ENCODE measurements at places on chromosomes 16 and 17. TPM values are rescaled to one million over a fixed set of nuclear protein-coding genes. Genes with fewer than 3 reads are reported as not detected.
A peak's percentile ranks its signal among the peaks of the same experiment; 100 is the strongest.

Gene TAT
- total RNA-seq = not detected

- DNase-seq = peak; percentile 73
Observed at GRCh38 chr16:2983706-2984136, 3.5 kb upstream of the PKMYT1 start.

- no peak for DNase-seq
Observed at GRCh38 chr16:80725566-80726162, 78.7 kb downstream of the CDYL2 start.

- no peak for DNase-seq
Observed at GRCh38 chr16:3216263-3216640, 18.7 kb downstream of the ZNF200 start.

GRCh38 chr17:18093616-18094408 lies 6.1 kb downstream of the DRG2 start:
- DNase-seq = peak; percentile 81

GRCh38 chr16:70804153-70804733 lies 3.3 kb upstream of the VAC14 start:
- DNase-seq = peak; percentile 85

Gene ZG16
- not detected for total RNA-seq

Gene CORO1A
- 3.5 TPM for total RNA-seq

DNA sequence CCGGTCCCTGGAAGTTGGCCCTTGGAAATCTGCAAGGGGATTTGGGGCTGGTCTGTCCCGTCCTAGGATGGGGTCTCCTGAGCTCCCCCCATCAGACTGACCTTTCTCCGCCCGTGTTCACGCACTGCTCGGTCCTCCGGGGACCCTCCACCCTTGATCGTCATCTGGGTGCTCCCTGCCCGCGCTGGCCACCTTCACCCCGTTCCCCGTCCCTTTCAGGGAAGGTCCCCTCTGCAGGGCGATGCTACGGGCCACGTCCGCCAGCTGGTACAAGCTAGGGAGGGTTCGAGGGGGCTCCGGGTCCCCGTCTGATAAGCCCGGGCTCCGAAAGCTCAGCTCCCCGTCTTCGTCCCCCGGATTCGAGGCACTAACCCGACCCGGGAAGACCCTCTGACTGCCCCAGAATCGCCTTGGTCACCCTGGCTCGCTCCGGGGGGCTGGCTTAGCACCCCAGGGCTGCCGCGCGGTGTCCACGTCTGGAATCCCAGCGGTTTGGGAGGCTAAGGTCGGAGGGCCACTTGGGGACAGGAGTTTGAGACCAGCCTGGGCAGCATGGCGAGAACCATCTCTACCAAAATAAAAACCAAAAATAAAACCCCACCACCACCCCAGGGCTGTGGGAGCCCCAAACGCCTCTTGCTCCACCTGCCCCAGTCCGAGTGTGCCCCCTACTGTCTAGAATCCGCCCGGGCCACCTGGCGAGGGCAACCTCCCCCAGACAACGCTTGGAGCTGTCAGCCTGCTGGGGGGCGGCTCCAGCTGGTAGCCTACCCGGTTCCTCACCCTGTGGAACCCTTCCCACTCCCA lies 1.1 kb upstream of the SLC43A2 start:
- peak; percentile 43 for DNase-seq

DNA sequence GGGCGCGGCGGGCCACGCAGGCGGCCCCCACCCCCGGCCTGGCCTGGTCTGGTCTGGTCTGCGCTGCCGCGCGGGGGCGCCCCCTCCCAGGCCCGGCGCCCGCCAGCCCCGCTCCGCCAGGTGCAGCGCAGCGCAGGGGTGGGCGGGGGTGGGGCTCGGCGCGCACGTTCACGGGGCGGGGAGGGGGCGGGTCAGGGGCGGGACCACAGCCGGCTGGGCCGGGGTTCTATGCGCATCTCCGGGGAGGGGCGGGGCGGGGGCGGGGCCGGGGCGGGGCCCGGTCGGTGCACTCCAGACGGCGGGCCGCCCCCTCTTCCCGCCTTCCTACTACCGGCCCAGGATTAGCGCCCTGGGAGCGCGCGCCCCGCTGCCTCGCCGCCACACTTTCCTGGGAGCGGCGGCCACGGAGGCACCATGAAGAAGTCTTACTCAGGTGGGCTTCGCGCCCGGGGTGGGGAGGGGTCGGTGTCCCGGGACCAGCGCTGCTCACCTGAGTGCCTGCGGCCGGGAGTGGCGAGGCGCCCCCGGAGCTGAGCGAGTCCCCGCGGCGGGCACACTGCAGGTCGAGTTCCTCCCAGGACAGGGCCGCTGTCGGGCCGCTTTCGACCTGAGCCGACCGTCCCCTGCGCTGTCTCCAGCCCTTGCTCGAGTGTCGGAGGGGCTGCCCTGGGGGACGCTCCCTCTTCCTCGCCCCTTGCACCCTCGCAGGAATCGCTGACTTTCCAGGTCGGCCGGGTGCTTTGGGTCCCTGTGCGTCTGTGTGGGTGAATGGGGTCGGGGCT lies 140.5 kb downstream of the SEC14L1 start:
- peak; percentile 60 for DNase-seq

Gene SCRN2
- 33.2 TPM for total RNA-seq

Gene CCL4L2
- not detected for total RNA-seq

DNA sequence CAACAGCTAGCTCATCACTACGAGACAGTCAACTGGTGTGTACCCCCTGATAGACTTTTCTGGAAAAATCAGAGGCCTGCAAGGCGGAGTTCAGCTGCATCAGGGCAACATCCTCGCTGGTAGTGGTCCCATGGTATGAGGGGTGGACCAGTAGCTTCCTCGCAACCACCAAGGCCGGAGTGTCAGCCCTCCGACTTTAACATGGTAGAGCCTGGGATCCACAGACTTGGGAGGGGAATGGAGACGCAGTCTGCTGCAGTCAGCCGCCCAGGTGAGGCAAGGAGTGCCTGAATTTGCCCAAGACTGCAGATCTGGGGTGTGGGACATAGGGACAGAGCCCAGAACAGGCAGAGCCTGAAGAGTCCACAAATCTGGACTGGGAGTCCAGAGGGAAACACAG lies 13.4 kb downstream of the ZG16B start:
- DNase-seq = no peak

Gene ARL5C
- not detected for total RNA-seq

Gene OMG
- not detected for total RNA-seq

DNA sequence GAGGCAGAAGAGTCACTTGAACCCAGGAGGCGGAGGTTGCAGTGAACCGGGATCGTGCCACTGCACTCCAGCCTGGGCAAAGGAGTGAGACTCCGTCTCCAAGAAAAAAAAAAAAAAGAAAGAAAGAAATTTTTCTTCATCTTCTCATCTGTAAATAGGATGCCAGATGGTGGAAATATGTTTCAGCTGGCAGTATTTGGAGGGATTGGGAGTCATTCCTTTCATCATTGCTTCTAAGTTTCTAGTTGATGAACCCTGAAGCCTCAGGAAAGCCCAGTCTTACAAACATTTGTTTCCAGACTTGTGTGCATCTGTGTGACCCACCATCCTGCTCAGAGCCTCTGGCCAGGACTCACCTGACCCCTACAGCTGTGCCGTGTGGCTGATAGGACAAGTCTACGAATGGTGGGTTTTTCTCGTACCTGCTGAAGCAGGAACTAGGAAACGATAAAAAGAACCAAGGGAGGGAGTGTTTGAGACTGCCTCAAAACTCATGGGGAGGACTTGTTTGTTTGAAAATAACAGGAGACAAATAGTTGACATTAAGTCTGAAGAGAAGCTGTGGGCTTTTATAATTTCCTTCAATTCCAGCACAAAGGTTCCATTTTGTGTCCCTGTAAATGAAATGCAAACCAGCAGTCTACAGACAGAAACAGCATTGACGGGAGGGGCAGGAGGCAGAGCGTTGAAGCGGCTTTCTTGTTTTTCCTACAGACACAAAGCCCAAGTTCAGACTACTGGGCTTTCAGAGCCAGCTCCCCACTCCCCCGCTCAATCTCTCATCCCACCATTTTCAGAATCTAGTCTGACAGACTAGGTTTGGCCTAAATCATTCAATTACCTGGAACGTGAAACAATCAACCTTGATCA lies 24.9 kb downstream of the CDRT4 start:
- no peak for DNase-seq

GRCh38 chr17:4598776-4599504 lies 14.6 kb downstream of the SMTNL2 start:
- peak; percentile 87 for DNase-seq

Gene OR3A2
- total RNA-seq = 0.43 TPM

Gene PHF12
- 22.5 TPM for total RNA-seq

GRCh38 chr16:17467923-17468540 lies 2.7 kb downstream of the XYLT1 start:
- peak; percentile 66 for DNase-seq

GRCh38 chr17:10208604-10209193 lies 10.3 kb upstream of the GAS7 start:
- DNase-seq = no peak

Gene ZFPM1
- 2.6 TPM for total RNA-seq

Gene SNX11
- total RNA-seq = 12.9 TPM

DNA sequence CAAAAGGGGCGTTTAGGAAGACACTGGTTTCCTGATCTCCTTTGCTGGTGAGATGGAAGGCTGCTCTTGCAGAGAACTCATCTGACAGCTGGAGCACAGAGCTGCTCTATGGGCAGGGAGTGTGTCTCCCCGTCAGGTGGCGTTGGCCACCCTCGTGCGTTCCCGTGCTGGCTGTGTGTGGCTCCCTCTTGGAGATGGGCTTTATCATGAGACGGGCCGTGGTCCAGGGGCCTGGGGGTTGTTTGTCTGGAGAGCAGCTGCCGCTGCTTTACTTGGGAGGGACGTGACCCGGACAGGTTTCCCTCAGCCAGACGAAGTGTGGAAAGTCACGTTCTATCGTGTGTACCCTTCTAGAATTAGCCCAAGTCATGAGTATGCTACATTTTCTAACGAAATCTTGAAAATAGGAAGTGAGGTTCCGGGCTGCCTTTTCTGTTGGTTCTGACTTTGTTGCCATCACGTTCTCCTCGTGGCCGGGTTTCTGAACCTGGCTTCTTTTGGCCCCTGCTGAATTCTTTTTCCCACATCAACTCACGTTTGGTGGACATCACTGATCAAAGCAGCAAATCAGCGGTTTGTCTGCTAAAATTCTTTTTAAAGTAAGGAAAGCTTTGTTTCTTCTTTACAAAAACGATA lies 105.6 kb upstream of the CHMP6 start:
- no peak for DNase-seq

GRCh38 chr16:4184038-4184702 lies 57.7 kb downstream of the SRL start:
- no peak for DNase-seq

DNA sequence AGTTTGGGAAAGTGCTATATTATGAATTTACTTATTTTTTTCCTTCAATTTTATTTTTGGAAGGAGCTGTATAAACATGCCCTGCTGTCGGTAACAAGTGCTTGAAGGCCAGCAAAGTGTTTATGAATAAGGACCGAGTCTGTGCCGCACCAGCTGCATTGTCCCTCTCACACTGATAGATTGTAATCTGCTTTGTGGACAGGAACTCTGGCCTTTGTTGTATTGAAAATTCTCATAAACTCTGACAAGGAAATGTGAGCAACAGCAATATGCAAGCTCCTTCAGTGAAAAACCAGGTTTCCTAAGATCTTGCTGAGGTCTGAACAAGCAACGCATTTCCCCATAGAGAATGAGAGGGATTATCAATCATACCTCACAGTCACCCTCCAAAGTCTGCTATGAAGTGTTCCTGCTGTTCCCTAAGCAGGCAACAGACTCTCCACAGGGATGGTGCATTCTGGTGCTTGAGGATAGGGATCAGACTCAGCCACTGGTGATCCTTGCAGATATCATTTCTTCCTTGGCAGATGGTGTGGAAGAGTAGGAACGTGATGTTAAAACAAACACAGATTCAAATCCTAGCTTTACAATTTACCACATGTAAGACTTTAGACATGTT lies 109.6 kb downstream of the KCNJ2 start:
- DNase-seq = no peak

DNA sequence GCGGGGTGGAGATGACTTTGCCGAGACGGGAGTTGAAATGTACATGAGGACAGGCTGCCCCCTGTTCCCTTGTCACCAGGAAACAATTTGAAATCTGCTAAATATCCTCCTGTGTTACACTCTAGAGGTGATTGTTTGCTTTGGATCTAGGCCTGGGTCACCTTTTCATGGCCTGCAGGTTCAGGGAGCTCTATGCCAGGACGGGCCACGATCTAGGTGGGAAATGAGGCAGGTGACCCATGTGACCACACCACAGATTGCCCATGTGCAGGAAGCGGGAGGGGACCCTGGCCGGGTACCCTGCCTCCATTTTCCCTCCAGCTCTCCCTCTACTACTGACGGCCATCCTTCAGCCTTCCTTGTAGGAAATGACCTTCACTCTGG lies 43.4 kb downstream of the MEAK7 start:
- no peak for DNase-seq

- no peak for DNase-seq
Observed at GRCh38 chr16:31713945-31714902, 159.4 kb upstream of the ZNF267 start.

GRCh38 chr17:66920435-66920834 lies 44.1 kb upstream of the CACNG4 start:
- no peak for DNase-seq
